ENCODE measurements at places on chromosomes 4 and X. TPM values are rescaled to one million over a fixed set of nuclear protein-coding genes. Genes with fewer than 3 reads are reported as not detected.

DNA sequence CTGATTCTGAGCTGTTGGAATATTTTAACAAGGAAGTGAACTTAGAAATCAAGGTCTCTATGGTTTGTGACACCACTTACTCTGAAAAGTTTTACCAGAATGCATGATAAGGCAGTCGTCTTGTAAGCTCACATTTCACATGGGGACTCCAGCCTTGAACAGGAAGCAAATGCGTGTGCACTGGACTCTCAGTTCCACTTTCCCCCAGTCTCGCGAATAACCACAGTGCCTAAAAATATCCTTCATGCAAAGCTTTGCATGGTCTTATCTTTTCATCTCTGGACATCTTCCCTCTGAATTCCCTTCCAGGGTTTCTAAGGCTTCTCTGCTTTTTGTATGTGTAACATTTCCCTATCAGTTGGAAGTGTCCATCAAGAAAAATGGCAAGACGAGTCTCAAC, 581.8 kb downstream of the NLGN4X start:
- no peaks in the 10 kb centered on the region for H3K36me3 ChIP-seq
- DNase-seq, result no peak
- no peaks in the 10 kb centered on the region for H3K27me3 ChIP-seq
- no peak overlapping the region for H3K27ac ChIP-seq
- no peak overlapping the region for H3K4me3 ChIP-seq

DNA sequence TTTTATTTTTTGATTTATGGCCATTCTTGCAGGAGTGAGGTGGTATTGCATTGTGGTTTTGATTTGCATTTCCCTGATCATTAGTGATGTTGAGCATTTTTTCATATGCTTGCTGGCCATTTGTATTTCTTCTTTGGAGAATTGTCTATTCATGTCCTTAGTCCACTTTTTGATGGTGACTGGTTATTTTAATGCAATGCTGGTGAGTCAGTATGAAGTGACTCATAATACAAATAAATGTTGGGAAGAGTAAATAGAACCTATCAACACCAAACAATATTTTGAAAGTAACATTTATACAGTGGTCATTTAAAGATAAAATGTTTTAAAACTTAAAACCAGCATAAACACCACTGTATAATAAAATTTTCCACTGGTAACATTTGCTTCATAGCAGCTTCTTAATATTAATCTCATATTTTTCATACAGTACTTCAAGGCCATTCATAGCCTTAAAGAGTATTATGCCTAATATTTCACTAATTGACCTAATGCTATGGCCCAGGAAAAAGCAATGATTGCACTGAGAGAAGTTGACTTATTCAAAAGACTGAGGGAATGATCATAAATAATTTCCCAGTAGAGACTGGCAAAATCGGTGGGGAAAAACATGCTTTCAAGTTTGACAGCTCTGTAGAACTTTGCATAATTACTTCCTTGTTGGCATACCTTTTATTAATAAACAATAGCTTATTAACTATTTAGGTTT, 33.9 kb downstream of the CASK start:
- DNase-seq, result no peak
- no peak overlapping the region for H3K4me3 ChIP-seq

GRCh38 chr4:107578321-107578720, 141.7 kb downstream of the PAPSS1 start:
- no peaks in the 10 kb centered on the region for H3K4me1 ChIP-seq
- no peaks in the 10 kb centered on the region for H3K27me3 ChIP-seq
- H3K36me3 ChIP-seq, result no peaks in the 10 kb centered on the region
- H3K27ac ChIP-seq, result no peak overlapping the region

DNA sequence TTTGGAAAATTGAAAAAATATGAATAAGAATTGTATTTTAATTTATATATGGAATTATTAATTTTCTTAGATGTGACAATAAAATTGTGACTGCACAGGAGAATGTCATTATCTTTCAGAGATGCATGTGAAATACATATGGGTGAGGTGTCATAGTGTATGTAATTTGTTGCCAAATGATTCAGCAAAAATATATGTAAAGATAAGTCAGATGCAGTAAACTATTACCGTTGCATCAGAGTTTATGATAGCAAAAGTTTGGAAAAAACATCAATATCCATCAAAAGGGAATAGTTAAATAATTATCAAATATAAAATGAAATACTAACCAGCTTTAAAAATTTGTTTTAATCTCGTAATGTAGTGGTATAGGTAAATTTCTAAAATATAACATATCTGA, 10.4 kb upstream of the SLC7A11 start:
- no peak for DNase-seq
- no peak overlapping the region for H3K4me3 ChIP-seq
- H3K36me3 ChIP-seq, result no peaks in the 10 kb centered on the region
- H3K27me3 ChIP-seq, result no peaks in the 10 kb centered on the region
- no peaks in the 10 kb centered on the region for H3K4me1 ChIP-seq

GRCh38 chr4:115834441-115834840, 721.0 kb upstream of the NDST4 start:
- H3K27ac ChIP-seq, result no peak overlapping the region
- no peak for DNase-seq
- H3K36me3 ChIP-seq, result no peaks in the 10 kb centered on the region
- no peaks in the 10 kb centered on the region for H3K27me3 ChIP-seq
- H3K4me1 ChIP-seq, result no peaks in the 10 kb centered on the region

GRCh38 chr4:85496126-85496849, 21.3 kb downstream of the ARHGAP24 start:
- DNase-seq, result no peak
- H3K27ac ChIP-seq, result no peak overlapping the region
- H3K27me3 ChIP-seq, result no peaks in the 10 kb centered on the region
- H3K36me3 ChIP-seq, result no peaks in the 10 kb centered on the region
- H3K4me1 ChIP-seq, result peaks cover 58% of the 10 kb centered on the region

GRCh38 chr4:65007841-65008439, 598.7 kb upstream of the TECRL start:
- H3K36me3 ChIP-seq, result no peaks in the 10 kb centered on the region
- no peaks in the 10 kb centered on the region for H3K27me3 ChIP-seq
- H3K27ac ChIP-seq, result no peak overlapping the region
- H3K4me1 ChIP-seq, result no peaks in the 10 kb centered on the region

RRH gene
- not detected for total RNA-seq

Data from stomach (tissue), 19 donors.